ENCODE measurements at places on chromosomes 12 and 14. TPM values are rescaled to one million over a fixed set of nuclear protein-coding genes. Genes with fewer than 3 reads are reported as not detected.

The IL26 gene
- polyA plus RNA-seq, result not detected

The ARHGEF25 gene
- polyA plus RNA-seq, result not detected

The CCDC38 gene
- not detected for polyA plus RNA-seq

The SERPINA10 gene
- polyA plus RNA-seq, result 1.7 TPM

The VCPKMT gene
- 10.8 TPM for polyA plus RNA-seq

The TOGARAM1 gene
- polyA plus RNA-seq, result 32.6 TPM

The MIP gene
- polyA plus RNA-seq, result 0.51 TPM

The DAO gene
- polyA plus RNA-seq, result 35.5 TPM

The COCH gene
- polyA plus RNA-seq, result 53.1 TPM
